ENCODE measurements at places on chromosomes 1 and 21.

GRCh38 chr1:81731989-81732388 lies 68.7 kb upstream of the ADGRL2 start:
- H3K4me1 ChIP-seq = no peaks in the 10 kb centered on the region
- DNase-seq = no peak
- no peaks in the 10 kb centered on the region for H3K27me3 ChIP-seq
- H3K4me3 ChIP-seq = no peak overlapping the region
- no peaks in the 10 kb centered on the region for H3K36me3 ChIP-seq

GRCh38 chr21:38220270-38220737 lies 36.5 kb upstream of the KCNJ15 start:
- H3K27ac ChIP-seq = no peak overlapping the region
- H3K27me3 ChIP-seq = no peaks in the 10 kb centered on the region
- no peak overlapping the region for H3K4me3 ChIP-seq
- H3K4me1 ChIP-seq = peaks cover 6% of the 10 kb centered on the region
- no peak for DNase-seq
- H3K36me3 ChIP-seq = peaks cover 7% of the 10 kb centered on the region

GRCh38 chr1:231357831-231358354 lies 19.8 kb downstream of the SPRTN start:
- peaks cover 4% of the 10 kb centered on the region for H3K4me1 ChIP-seq
- peak overlapping the region; percentile 25 for H3K27ac ChIP-seq
- peak; percentile 40 for DNase-seq
- H3K27me3 ChIP-seq = no peaks in the 10 kb centered on the region
- H3K36me3 ChIP-seq = peaks cover 9% of the 10 kb centered on the region

- H3K4me1 ChIP-seq = peaks cover 3% of the 10 kb centered on the region
- peaks cover 3% of the 10 kb centered on the region for H3K27me3 ChIP-seq
- H3K36me3 ChIP-seq = no peaks in the 10 kb centered on the region
- H3K4me3 ChIP-seq = no peak overlapping the region
Measured at GRCh38 chr1:119347858-119348257, 20.7 kb upstream of the HAO2 start.

DNA sequence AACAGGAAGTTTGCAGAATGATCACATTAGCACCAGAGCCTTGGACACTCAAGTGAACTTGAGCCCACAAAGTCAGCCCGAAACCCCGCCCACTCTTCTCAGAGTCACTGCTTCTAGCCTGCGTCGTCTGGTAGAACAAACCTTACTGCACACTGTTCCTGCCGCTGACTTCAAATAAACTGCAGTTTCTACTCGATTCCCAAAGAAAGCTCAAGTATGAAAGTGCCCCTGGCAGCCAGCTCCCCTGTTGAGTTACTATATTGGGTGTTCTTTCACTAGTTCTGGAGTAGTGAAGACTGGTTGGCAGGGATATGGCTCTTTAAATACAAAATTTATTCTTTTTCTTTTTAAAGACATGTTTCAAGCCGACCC lies 164.7 kb downstream of the GALNT2 start:
- H3K27ac ChIP-seq = peak overlapping the region; percentile 40
- H3K4me1 ChIP-seq = peaks cover 13% of the 10 kb centered on the region
- peak; percentile 51 for DNase-seq
- H3K27me3 ChIP-seq = no peaks in the 10 kb centered on the region
- H3K36me3 ChIP-seq = peaks cover 14% of the 10 kb centered on the region

- H3K4me1 ChIP-seq = no peaks in the 10 kb centered on the region
- DNase-seq = no peak
- no peaks in the 10 kb centered on the region for H3K36me3 ChIP-seq
- H3K27ac ChIP-seq = no peak overlapping the region
- no peaks in the 10 kb centered on the region for H3K27me3 ChIP-seq
Measured at GRCh38 chr1:16020325-16020724, 1.5 kb upstream of the CLCNKA start.

DNA sequence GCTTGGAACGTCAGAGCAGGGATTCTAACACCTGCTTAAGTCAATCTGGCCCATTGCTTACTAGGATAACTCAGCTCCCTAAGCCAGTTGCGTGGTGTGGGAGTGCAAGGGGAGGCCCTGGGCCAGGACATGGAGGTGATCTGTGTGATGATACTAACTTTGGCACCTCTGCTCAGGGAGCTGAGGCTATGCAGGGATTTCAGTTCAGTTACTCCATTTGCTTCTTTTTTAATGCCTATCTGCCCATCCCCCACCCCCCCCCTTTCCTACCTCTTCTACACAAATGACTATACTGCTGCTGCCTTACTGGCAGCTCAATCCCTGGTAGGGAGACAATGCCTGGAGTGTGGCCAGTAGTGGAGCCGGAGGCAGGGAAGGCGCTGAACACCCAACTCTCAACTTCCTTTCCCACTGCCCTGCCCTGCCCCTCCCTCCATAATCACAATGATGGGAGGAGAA lies 19.5 kb downstream of the INKA2 start:
- peaks cover 8% of the 10 kb centered on the region for H3K36me3 ChIP-seq
- H3K4me1 ChIP-seq = peaks cover 18% of the 10 kb centered on the region
- H3K4me3 ChIP-seq = no peak overlapping the region
- no peaks in the 10 kb centered on the region for H3K27me3 ChIP-seq

DNA sequence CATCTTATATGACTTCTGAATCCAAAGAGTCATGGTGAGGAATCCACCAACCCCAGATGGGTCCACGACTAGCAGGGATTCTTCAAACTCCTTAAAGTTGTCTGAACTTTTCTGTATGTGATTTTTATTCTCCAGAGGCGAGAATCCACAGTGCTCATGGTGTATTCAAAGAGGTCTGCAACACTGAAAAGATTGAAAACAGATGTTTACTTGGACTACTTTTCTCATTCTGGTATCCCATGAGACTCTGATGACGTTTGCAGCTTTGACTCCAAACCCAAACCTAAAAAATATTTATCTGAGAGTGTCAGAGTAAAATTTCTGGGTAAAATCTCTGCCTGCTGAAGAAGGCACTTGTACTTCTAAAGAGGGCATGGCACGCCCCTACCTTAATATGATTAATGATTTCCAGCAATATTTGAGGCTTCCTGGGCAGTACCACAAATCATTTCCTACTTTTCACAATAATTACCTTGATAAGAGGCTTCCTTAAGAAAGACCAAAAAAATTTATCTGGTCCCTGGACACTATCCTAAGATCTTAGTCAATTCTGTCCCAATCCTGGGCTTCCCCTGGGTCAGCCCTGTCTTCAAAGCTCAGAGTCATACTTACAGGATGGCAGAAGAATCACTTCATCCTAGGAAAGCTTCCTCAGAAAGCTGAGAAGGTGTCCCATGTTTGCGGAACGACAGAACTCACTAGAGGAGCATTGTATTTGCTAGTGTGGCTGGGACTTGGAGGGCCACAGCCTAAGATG lies 76.5 kb upstream of the MAP10 start:
- H3K36me3 ChIP-seq = no peaks in the 10 kb centered on the region
- no peak overlapping the region for H3K4me3 ChIP-seq
- DNase-seq = no peak
- H3K27ac ChIP-seq = no peak overlapping the region
- peaks cover 12% of the 10 kb centered on the region for H3K27me3 ChIP-seq
- H3K4me1 ChIP-seq = peaks cover 8% of the 10 kb centered on the region

- no peaks in the 10 kb centered on the region for H3K4me1 ChIP-seq
- no peak for DNase-seq
- H3K36me3 ChIP-seq = no peaks in the 10 kb centered on the region
- no peak overlapping the region for H3K27ac ChIP-seq
- no peak overlapping the region for H3K4me3 ChIP-seq
Measured at GRCh38 chr21:33865176-33865575, 50.4 kb downstream of the ATP5PO start.

GRCh38 chr21:26544201-26544775 lies 28.8 kb downstream of the CYYR1 start:
- no peaks in the 10 kb centered on the region for H3K4me1 ChIP-seq
- DNase-seq = no peak
- H3K36me3 ChIP-seq = no peaks in the 10 kb centered on the region
- no peak overlapping the region for H3K4me3 ChIP-seq

GRCh38 chr1:220697326-220697725 lies 7.2 kb downstream of the C1orf115 start:
- peaks cover 3% of the 10 kb centered on the region for H3K27me3 ChIP-seq
- H3K27ac ChIP-seq = no peak overlapping the region
- no peaks in the 10 kb centered on the region for H3K36me3 ChIP-seq
- no peak for DNase-seq
- H3K4me3 ChIP-seq = no peak overlapping the region
- H3K4me1 ChIP-seq = no peaks in the 10 kb centered on the region

- peaks cover 3% of the 10 kb centered on the region for H3K36me3 ChIP-seq
- DNase-seq = no peak
- no peak overlapping the region for H3K27ac ChIP-seq
Measured at GRCh38 chr1:247273013-247273412, 17.1 kb downstream of the VN1R5 start.

- peaks cover 2% of the 10 kb centered on the region for H3K4me1 ChIP-seq
- H3K27me3 ChIP-seq = peaks cover 2% of the 10 kb centered on the region
- H3K4me3 ChIP-seq = no peak overlapping the region
- peaks cover 2% of the 10 kb centered on the region for H3K36me3 ChIP-seq
Measured at GRCh38 chr1:8349961-8350360, 32.0 kb downstream of the SLC45A1 start.

GRCh38 chr1:171865106-171865505 lies 23.8 kb downstream of the DNM3 start:
- no peaks in the 10 kb centered on the region for H3K36me3 ChIP-seq
- no peak overlapping the region for H3K4me3 ChIP-seq
- DNase-seq = no peak
- H3K27ac ChIP-seq = no peak overlapping the region

GRCh38 chr1:6243993-6244392 lies at the start of gene HES3:
Gene HES3, plus strand, starts transcription at chr1:6244179. Its CDS starts 187 bp downstream, at chr1:6244366.
- peaks cover 57% of the 10 kb centered on the region for H3K27me3 ChIP-seq
- no peak within 1 kb of the TSS for H3K27ac ChIP-seq
- H3K36me3 ChIP-seq = peaks cover 3% of the 10 kb centered on the region
- H3K4me3 ChIP-seq = no peak within 1 kb of the TSS

DNA sequence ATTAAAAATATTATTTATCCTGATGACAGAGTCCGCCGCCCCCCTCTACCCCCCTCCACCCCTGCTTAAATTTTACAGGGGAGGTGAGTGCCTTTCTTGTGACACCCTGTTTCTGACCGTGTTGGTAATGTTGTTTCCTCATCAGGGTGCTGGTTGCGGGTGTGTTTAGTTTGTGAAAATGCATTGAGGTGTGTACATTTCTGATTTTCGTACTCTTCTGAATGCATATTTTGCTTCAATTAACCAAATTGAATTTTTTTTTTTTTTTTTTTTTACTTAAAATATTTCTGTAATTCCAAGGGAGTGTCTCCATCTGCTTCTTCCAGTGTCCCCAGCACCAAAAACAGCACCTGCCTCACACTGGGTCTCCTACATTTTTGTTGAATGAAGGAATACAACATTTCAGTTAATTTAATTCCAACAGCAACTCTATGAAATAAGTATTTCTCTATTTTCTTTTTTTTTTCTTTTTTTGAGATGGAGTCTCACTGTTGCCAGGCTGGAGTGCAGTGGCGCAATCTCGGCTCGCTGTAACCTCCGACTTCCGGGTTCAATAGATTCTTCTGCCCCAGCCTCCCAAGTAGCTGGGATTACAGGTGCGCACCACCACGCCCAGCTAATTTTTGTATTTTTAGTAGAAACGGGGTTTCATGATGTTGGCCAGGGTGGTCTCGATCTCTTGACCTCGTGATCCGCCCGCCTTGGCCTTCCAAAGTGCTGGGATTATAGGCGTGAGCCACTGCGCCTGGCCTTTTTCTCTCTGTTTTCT lies 5.6 kb upstream of the SLC2A1 start:
- H3K27me3 ChIP-seq = peaks cover 2% of the 10 kb centered on the region
- peaks cover 23% of the 10 kb centered on the region for H3K4me1 ChIP-seq
- no peak overlapping the region for H3K4me3 ChIP-seq
- no peaks in the 10 kb centered on the region for H3K36me3 ChIP-seq
- H3K27ac ChIP-seq = no peak overlapping the region
- DNase-seq = no peak
